ENCODE measurements at places on chromosomes 3 and 15. TPM values are rescaled to one million over a fixed set of nuclear protein-coding genes. Genes with fewer than 3 reads are reported as not detected.

Gene MUC4
- total RNA-seq, result not detected

Gene FBLN2
- total RNA-seq, result 69.7 TPM

Gene CHP1
- total RNA-seq, result 124 TPM

Gene CCDC54
- total RNA-seq, result not detected

Gene NTRK3
- total RNA-seq, result 3.2 TPM

GRCh38 chr3:9500108-9501050, 53.2 kb downstream of the LHFPL4 start:
- peak; percentile 66 for DNase-seq

DNA sequence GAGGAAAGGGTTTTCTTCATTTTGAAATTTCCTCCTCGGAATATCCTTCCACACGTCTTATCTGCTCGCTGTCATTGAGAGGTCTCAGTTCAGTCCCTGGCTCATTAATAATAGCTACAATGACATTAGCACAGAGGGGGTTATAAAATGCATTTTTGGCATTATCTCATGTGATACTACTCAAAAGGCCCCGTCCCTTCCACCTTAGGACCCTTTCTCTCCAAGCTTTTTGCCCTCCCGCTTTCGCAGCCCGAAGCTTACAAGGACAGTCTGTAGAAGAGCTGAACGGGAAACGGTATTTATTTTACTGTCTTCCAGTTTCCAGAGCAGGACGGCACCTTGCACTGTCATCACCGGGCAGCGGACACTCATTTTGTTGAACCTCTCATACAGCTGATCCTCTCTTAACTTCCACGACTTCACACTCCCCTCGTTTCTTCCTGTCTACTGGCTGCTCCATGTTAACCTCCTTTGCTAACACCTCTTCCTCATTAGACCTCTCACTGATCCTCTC, 5.6 kb upstream of the PLEKHO2 start:
- DNase-seq, result no peak

DNA sequence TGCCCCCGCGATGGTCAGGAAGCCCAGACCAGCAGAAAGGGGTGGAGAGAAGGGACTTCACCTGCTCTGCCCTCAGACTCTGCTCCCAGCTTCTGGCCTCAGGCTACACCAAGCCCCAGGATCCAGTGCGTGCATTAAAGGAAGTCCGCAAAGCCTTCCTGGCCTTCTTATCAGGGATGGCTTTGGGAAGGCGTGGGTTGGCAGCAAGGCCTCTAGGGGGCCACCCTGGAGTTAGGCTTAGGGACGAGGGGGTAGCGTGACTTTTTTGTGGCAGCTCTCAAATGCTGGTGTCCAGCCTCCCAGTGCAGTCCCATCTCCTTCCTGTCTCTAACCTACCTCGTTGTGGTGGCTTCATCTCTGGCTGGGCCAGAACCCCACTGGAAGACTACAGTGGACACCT, 18.9 kb upstream of the RPL29 start:
- no peak for DNase-seq

DNA sequence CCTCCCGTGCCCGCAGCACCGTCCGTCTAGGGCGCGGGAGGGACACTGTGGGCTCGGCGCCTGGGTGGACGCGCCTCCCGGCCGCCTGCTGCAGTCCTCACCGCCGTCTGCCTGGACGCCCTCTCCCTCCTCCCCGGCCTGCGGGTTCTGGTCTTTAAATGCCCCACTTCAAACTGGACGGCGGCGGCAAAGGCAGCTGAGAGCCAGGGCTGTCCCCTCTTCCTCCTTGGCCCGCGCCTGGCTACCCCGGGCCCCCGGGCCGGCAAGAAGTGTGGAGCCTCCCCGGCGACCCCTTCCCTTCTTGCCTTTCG, 426 bp downstream of the CBLB start:
- peak; percentile 76 for DNase-seq

GRCh38 chr3:194691481-194692283, 6.0 kb downstream of the FAM43A start:
- DNase-seq, result no peak

DNA sequence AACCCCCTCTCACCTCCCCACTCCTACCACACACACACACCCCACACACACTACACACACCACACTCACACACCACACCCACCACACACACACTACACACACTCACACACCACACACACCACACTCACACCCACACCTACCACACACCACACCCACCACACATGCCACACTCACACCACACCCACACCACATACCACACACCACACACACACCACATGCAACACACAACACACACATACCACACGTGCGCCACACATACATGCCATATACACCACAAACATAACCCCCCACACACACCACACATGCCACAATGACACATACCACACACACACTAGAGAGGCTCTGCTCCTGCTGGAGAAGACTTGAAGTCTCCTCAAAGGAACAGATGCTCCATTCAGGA, 5.9 kb upstream of the ITPKA start:
- DNase-seq, result no peak

GRCh38 chr3:46852839-46853355, 10.3 kb downstream of the MYL3 start:
- peak; percentile 39 for DNase-seq

- no peak for DNase-seq
These were observed 441.9 kb downstream of the PLOD2 start for GRCh38 chr3:145719114-145719513.

DNA sequence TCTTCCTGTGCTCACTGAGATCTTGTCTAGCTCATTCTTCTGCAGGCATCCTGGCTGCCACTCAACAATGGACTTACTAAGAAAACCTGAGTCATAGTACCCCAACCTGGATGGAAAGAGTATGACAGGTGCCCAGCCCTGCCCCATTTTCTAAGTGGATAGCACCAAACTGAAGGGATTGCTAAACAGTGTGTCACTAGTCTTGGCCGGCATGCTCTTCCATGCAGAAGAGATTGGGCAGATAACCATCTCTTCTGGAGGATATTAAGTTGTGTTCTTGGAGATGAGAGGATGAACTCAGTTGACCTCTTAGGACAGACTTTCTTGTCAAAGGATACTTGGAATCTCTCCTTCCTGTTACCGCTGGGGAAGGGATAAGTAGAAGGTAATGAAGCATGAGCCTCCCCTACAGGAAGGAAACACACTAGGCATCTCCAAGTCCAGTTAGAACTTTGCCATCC, 797.5 kb downstream of the AGBL1 start:
- DNase-seq, result no peak

- no peak for DNase-seq
These were observed 107.3 kb upstream of the LPP start for GRCh38 chr3:188046561-188047211.
